GM04504 (cell line): ENCODE measurements at places on chromosomes 16 and 17.

DNA sequence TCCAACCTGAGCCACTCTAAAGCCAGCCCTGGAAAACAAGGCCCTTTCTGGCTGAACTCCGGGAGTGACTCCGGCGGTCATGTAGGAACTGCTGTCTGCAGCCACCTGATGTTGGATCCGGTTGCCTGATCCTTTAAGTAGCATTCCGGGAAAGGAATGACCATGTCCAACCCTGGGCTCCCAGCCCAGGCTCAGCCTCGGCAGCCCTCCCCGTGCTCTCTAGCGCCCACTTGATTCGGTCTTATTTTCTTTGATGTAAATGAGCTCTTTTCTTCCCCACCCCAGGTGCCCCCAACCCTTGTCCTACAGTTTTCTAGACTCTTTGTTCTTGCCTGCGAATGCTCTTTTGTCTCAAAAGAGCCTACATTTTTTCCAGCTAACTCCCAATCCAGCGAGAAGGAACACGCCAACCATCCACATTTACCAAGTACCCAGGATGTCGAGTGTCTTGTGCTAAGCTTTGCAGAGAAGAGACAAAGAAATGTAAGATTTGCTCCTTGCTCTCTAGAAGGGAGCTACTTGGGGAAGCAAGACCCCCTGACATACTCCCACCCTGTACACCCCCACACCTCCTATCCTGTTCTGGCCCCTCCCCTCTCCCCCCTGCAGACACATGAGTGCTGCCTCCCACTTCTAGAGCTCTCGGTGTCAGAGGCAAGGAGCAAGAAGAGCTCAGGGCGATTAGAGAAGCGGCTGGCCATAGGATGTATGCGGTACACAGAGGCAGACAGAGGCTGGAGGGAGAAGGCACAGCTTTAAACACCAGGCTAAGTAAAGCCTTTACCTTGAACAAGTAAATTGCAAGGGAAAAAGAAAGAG is 53.8 kb downstream of the COG7 start:
- DNase-seq = no peak

DNA sequence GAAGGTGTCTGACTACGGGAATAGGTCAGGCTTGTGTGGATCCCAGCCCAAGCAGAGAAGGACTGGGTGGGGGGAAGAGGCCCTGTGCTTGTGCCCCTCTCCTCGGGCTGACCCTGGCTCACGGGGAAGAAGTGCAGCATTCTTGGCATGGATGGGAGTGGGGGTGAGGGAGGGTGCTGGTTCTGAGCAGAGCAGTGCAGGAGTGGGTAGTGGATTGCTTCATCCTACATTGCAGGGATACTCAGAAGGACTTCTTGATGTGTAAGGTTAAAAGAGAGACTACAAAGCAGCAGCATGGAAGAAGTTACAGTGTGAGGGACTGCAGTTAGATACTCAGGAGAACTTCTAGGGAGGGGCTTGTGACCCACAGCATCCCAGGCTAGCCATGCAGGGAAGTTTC is 2.1 kb downstream of the ARHGAP23 start:
- no peak for DNase-seq

GRCh38 chr16:17571499-17572093 is 100.8 kb upstream of the XYLT1 start:
- no peak for DNase-seq

DNA sequence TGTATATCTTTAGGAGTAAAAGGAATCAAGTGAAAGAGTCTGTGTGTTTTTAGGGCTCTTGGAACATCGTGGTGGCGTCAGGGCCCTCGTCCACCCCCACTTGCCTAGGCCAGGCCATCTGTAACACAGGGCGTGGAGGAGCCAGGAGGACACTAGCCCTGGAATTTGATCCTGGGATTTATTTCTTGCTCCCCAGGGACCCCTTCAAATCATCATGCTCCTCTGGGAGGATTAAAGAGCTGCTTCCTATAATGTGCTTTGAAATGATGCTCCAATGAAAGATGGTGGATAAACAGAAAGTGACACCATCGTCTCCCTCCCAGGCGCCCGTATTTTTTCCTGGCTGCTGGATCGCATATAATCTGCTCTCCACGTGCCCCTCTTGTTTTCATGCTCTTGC is 113.3 kb downstream of the AATF start:
- no peak for DNase-seq

- peak; percentile 75 for DNase-seq
Observed at GRCh38 chr17:77365584-77366186, 224.9 kb downstream of the SEC14L1 start.

DNA sequence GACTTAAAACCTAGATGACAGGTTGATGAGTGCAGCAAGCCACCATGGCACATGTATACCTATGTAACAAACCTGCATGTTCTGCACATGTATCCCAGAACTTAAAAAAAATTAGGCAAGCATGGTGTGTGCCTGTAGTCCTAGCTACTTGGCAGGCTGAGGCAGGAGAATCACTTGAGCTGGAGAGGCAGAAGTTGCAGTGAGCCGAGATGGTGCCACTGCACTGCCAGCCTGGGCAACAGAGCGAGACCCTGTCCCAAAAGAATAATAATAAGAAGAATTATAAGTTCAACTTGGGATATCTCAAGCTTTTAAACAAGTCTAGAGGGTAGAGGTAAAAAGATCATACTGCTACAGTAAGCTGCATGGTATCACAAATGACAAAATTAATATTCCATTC is 9.8 kb downstream of the CDC6 start:
- no peak for DNase-seq

DNA sequence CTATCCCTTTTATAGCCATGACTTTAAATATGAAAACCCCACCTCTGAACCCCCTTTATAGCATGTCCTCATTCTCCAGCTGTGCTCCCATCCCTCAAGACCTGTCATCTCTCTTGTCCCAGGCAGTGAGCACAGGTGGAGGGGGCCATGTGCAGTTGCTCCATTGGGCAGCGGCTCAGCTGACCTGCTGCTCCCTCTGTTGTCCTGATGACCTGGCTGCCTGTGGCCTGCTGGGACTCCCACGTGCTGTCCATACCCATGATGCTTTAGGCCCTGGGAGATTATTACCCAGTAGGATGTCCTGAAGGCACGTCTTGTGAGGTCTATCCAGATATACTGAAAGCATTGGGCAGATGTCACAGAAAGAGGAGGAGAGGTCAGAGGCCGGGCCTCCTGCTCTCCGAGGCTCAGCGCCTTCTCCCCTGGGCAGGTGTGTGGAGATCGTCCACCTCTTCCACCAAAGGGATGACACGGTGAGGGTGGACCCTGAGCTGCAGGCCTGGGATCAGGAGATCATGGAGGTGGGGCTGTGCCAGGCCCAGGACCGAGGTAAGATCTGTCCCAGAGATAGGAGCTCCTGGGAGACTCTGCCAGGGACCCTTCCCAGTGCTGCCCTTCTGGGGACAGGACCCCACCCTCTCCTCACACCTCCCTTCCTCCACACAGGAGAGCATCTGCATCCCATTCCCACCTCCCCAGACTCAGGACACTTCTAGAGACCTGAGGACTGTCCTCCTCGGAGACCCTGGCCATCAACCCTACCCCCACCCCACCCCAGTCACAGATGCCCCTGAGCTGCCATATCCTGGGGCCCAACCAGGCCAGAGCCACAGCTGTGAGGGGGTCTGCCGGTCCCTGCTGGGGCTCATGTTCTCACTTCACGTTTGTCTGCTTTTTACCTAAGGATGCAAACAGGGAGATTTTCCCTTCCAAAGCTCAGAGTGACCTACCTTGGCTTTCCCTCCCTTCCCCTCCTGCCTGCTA is 58.0 kb downstream of the GOSR1 start:
- no peak for DNase-seq

DNA sequence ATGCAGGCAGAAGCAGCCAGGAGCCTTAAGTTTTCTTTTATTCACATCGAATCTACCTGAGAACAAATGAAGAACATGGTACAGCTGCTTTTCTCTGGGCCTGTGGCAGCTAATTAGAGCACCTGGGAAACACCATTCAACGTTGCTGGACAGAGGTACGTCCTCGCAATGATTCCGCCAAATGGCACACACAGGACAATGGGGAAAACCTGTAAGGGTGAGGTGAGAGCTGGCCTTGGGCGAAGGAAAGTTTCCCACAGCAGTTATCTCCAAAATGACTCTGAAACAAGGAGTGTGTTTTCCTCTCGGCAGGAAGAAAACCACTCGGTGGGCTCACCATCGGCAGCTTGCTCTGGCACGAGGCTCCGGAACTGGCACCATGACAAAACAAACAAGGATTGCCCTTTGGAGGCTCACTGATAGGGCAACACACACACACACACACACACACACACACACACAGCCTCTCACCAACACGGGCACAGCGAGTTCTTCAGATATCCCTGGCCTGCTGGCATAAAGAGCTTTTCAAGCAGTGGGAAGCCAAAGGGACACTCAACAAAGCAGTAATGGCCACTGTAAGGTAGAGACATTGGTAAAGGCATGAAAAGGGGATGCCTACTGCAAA is 73.7 kb downstream of the ZFHX3 start:
- DNase-seq = no peak

DNA sequence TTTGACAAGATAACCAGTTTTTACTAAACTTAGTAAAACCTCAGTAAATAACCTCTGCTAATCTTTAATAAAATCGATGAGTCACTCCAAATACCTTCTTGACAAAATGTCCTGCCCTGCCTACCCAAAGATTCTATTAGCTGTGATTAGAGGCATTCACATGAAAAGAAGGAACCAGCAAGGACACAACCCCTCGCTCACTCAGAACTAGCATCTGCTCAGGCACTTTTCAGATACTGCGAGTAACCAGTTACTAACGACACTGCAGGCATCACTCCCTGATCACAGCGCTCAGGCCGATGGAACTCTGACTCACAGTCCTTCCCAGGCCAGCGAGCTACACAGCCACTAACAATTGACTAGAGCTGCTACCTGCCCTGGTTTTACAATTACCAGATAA is 24.3 kb downstream of the PELP1 start:
- DNase-seq = no peak

GRCh38 chr16:84055801-84056634 is 13.4 kb upstream of the SLC38A8 start:
- no peak for DNase-seq

GRCh38 chr17:38900978-38901656 is 24.3 kb upstream of the LASP1NB start:
- DNase-seq = peak; percentile 88

DNA sequence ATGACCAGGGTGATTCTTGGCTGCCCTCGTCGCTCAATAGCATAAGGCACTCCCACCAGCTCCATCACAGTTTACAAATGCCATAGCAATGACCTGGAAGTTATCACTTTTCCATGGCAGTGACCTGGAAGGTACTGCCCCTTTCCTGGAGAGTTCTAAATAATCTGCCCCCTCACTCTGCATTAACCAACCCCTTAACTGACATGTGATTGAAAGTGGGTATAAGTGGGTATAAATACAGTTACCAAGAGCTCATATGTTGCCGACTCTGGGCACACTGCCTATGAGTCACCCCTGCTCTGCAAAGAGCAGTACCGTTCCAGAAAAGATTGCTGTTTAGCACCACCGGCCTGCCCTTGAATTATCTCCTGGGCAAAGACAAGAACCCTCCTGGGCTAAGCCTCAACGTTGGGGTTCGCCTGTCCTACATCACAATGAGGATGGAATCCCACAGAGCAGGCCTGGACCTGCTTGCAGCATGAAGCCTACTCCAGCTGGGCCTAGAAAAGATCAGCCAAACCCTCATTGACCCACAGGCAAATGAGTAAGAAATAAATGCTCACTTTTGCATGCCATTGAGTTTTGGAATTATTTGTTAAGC is 95.2 kb upstream of the SEC14L1 start:
- DNase-seq = no peak

GRCh38 chr17:27633312-27634025 is 2.5 kb downstream of the LGALS9 start:
- DNase-seq = no peak

GRCh38 chr16:63714876-63715275 is 1407.0 kb downstream of the CDH11 start:
- no peak for DNase-seq

- peak; percentile 18 for DNase-seq
Observed at GRCh38 chr16:89093602-89094251, at the start of gene ACSF3. TSS of gene ACSF3 (plus strand) at chr16:89093852. CDS start at chr16:89100682, 6,830 bp downstream.

GRCh38 chr16:1546430-1546829 is 13.0 kb downstream of the TMEM204 start:
- no peak for DNase-seq

- no peak for DNase-seq
Observed at GRCh38 chr16:57720142-57720575, 15.4 kb upstream of the KATNB1 start.

DNA sequence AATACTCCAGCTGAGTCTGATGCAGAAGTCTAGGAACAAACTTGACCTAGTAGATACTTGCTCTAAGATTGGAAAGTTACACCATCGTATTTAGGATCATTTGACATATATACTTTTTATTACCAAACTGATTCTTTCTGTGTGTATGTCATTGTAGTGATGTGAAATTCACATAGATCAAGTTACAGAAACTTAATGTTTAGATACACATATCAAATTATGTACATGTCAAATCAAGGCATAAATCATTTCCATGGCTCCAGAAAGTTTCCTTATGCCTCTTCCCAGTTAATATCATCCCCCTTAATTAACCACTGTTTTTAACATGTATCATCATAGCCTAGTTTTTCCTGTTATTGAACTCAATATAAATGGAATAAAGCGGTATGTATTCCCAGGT is 292.0 kb upstream of the CDH11 start:
- no peak for DNase-seq

GRCh38 chr16:80113873-80114574 is 426.8 kb upstream of the DYNLRB2 start:
- no peak for DNase-seq

- no peak for DNase-seq
Observed at GRCh38 chr17:2266865-2267228, 36.7 kb downstream of the SMG6 start.

- DNase-seq = peak; percentile 17
Observed at GRCh38 chr17:78140169-78141051, 5.8 kb upstream of the C17orf99 start.

GRCh38 chr17:39939588-39940419 is 12.3 kb downstream of the LRRC3C start:
- DNase-seq = peak; percentile 73

DNA sequence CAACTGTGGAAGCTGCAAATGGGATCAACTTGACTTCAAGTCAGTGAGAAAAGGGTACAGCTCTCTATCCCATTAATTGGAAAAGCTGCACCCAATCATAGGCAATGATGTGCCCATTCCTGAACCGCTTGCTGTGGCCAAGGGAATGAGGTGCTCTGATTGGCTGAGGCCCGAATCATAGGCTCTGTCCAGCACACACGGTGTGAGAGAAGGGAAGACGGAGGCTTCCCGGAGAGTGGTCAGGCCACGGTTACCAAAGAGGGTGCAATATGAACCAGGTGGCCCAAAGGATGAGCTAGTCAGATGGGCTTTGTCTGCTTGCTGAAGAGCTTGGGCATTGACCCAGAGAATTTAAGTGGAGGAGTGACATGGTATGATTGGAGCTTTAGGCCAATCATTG is 353.3 kb downstream of the CPPED1 start:
- no peak for DNase-seq

- DNase-seq = peak; percentile 25
Observed at GRCh38 chr16:68490829-68491575, 42.7 kb upstream of the SMPD3 start.

- no peak for DNase-seq
Observed at GRCh38 chr17:39973496-39973895, 7.1 kb upstream of the PSMD3 start.

DNA sequence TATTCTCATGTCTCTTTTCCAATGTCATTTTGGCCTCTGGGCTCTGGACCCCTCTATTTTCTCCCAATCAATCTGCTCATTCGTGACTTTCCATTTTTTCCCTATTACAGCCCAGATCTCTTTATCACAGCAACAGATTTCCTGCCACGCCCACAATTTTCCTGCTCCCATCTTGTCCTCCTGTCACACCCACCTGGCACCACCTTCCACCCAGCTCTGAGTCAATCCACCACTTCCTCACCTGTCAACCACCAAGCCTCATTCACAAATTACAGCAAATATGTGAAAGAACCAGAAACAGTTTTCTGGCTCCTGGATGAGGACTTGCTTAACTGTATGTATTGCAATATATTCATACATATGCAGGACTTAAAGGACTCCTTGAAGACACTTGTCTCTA is 311.3 kb downstream of the GRIN2A start:
- no peak for DNase-seq
